Head of caudate nucleus (tissue), 42 donors: ENCODE measurements at places on chromosomes 11 and 22.

DNA sequence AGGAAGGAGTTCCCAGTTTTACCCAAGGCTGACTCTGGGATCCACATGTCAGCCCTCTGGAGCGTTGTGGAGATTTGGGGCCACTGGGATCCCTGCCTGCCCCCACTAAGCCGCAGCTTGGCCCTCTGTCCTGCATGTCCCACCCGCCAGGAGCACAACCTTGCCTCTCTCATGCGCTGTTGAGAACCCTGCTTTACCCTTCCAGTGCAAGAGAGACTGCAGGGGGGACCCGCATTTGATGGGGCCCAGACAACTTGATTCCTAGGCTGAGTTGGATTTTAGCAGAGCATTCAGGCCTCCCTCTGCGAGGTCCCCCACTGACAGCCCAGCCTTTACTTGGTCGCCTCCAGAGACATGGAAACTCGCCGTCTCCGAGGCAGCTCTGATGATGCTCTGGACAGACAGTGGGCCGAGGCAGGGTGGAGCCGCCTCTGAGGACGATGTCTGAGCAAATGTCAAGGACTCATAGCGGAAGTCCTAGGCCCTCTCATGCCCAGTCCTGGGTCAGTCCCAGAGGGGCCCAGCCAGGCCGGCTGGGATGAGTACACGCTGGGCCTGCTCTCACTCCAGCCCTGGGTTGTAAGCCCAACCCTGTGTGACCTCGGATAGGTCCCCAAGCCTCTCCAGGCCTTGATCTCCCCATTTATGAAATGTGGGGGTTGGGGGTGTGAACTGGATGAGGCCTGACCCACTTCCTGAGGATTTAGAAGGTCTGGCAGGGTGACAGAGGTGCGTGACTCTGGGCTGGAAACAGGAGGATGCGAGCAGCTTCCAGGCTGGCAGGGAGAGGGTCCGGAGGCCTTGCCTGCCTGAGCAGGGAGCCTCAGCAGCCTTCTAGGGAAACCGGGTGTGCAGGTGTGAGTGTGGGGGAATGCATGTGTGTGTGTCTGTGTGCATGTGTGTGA, 630 bp downstream of the CD5 start:
- no peak for DNase-seq

GRCh38 chr11:128465946-128466705, 121.2 kb downstream of the ETS1 start:
- DNase-seq: no peak

- DNase-seq: no peak
Measured at GRCh38 chr11:19232910-19233503, 7.7 kb downstream of the E2F8 start.

DNA sequence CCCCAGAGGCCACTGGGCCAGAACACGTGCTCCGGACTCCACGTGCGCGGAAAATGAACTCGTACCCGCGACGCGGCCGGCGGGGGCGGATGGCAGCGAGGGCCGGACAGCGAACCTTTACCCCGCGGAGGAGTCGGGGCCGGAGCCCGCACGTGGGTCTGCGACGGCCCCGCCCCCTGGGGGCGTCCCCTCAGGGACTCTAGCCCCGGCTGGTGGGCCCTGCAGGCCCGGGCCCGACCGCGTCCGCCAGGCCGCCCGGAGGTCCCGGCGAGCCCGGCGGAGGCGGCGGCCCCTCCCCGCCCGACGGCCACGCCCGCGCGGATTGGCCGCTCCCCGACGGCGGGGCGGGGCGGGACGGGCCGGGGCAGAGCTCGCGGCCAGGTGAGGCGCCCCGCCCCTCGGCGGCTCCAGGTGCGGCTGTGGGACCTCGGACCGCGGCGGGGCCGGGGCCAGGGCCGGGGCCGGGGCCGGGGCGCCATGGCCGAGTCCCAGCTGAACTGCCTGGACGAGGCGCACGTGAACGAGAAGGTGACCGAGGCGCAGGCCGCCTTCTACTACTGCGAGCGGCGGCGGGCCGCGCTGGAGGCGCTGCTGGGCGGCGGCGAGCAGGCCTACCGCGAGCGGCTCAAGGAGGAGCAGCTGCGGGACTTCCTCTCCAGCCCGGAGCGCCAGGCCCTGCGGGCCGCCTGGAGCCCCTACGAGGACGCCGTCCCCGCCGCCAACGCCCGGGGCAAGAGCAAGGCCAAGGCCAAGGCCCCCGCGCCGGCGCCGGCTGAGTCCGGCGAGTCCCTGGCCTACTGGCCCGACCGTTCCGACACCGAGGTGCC, at the start of gene FAM83F:
TSS of gene FAM83F (plus strand) at position 389 of the 827 bp plus-strand sequence. CDS start at position 478, 89 bp downstream.
- no peak for DNase-seq

DNA sequence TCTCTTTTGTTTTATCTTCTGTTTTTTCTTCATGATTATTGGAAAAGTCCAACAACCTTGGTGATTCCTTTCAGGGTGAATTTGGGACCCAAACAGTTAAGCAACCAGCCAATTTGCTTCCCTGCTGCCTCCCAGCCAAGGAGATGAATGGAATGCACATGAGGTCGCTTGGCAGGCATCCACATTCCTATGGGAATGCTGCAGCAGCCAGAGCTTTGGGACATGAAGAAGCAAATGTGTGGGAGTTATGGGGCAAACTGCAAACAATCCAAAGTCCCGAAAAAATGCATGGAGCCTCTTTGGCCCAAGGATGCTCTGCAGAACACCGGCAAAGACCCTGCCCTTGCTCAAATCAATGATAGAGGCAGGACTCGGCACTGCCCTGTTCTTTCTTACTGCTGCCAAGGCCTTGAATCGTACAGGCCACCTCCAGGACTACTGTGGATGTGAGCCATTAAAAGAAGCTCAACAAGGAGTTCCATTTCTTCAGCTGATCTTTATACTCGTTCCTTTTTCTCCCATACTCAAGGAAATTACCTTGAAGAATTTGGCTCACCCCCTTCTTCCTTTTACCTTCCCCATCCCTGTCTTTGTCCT, 117.3 kb upstream of the TEAD1 start:
- DNase-seq: no peak

DNA sequence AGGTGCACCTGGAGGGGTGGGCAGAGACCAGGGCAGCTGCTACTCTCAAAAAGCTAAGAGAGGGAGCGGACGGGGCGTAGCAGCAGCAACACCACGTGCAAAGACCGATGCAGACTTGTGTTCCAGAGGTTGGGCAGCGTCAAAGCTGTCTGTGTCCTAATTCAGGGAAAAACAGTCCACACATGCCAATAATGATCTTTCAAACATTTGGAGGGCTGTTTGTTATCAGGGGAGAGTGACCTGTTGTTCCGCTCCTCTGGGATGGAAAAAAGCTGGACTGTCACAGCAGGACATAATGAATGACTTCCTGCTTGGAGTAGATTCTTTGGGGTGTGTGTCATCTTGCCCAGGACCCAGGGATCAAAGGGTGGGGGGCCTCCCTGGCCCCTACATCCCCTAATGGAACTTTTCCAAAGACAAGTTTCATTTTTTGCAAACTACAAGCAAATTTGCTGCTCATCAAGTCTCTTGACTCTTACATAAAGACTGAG, 6.2 kb upstream of the FBLN1 start:
- no peak for DNase-seq

DNA sequence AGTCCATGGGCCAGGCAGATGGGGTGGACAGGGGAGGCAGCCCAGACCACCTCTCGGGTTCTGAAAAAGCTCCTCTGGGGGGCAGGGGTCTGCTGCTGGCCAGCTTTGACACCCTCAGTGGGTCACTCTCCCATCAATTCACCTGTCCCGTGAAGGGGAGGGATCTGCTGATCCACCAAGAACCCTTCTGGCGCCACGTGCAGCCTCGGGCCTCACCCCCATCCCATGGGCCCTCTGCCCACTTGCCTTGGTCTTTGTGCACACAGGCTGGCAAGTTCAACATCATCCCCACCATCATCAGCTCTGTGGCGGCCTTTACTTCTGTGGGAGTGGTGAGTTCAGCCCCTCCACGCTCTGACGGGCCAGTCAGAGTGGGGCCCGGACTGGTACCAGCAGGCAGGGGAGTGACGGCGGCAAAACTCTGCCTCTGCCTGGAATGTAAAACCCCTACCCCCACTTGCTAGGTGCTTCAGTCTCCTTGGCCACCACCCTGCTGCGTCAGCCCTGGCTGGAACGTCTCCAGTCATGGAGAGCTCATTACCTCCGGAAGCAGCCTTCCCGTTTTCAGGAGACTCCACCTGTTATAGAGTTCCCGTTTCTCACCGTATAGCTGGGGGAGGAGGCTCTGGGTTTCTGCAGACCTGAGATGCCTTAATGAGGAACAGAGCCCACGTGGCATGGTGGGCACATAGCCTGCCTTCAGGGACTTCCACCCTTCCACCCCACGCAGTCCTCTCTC, 12.7 kb downstream of the PRG3 start:
- no peak for DNase-seq

DNA sequence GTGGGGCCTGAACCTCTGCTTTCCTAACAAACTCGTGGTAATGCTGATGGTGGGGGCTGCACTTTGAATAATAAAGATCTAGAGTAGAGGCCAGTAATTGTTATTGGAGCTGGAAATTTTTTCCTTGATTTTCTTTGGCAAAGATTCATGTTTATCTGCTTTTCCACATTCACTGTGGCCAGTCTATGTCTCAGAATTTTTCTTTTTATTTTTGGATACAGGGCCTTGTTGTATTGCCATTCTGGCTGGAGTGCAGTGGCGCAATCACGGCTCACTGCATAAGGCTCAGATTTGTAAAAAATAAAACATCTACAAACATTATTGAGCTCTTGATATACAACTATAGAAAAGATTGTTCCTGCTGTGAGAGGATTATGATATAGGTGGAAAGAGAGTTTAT, 1.6 kb downstream of the TMEM135 start:
- no peak for DNase-seq

- DNase-seq: no peak
Measured at GRCh38 chr11:23359297-23359696, 499.0 kb upstream of the CCDC179 start.

- no peak for DNase-seq
Measured at GRCh38 chr11:75189108-75189507, 38.2 kb downstream of the SLCO2B1 start.

DNA sequence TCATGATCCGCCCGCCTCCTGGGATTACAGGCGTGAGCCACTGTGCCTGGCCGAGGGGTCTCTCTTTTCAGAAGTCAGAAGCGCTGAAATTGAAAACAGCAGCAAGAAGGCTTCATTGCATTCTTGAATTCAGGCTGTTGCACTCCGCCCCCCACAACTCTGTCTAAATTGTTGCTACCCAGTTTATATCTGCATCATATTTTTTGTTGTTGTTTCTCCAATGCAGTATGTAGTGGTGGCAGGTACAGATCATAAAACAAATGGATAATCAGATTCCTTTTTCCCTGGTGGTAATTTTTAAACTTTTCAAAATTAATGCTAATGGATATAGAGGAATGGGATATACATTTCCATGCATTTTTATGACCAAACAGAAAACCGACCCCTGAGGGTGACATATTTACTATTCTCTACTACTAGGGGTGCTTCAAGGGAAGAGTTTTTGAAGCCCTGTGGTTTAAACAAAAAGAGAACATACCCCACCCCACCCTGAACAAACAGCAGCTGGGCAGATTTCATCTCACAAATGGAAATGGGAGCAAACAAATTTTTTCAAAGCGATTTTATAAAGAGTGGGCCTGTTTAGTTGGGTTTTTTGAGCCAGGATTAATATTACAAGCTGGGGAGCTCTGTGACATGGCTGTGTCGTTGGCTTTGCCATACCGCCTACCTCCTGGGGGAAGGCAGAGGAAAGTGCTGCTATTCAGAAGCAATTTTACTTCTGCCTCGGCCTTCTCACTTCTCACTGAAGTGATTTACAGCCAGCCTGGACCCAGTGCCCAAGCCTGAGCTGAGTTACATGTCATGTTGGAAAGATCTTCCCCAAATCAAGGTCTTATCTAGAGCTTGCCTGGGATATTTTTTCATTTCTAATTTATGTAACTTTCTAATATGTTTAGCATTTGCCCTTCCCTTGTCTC, 16.0 kb upstream of the TMA7B start:
- no peak for DNase-seq

DNA sequence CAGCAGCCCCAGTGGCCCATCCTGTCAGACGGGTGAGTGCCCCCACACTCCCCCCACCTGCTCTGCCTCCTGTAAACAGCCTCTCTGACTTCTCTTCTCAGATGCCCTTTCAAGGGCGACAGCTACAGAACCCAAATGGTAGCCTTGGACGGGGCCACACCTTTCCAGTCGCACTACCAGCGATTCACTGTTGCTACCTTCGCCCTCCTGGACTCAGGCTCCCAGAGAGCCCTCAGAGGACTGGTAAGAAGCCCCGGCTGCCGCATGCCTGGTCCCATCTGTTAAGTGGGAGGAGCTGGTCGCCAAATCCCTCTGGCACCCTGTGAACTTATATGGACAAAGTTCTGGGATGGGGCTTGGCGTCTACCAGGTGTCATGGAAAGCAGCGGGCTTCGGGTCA, 6.2 kb downstream of the ZP1 start:
- no peak for DNase-seq

DNA sequence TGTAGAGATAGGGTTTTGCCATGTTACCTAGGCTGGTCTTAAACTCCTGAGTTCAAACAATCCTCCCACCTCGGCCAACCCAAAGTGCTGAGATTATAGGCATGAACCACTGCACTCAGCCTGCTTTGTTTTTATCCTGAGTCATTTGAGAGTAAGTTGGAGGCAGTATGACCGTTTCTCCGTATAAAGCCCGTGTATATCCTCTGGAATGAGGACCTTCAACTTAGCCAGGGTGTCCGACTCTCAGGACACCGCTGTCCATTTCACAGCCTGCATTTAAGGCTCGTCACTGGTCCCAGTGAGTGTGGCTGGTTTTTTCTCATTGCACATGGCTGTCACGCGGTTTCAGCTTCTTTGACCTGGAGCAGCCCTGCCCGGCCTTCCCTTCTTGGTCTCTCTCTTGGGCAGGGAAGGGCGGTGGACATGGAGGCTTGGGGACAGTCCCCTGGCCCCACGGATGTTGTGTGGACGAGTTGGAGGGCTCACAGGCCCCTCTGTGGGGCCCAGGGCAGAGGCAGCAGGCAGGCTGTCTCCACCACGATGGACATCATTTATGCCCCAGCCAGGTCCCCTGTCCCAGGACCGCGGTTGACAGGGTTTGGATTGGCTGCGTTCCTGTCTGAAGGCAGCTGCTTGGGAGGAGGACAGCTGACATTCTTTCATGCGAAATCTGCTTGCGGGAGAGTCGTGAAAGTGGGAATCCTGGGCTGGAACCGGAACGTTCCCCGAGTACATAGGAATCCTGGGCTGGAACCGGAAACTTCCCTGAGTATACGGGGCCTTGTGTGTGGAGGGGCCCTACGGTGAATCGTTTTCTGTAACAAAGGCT, 93.3 kb downstream of the KCNQ1 start:
- no peak for DNase-seq

- DNase-seq: no peak
Measured at GRCh38 chr11:66268952-66269905, 790 bp downstream of the RAB1B start.

GRCh38 chr11:45683271-45684058, 18.0 kb upstream of the CHST1 start:
- DNase-seq: no peak

- DNase-seq: no peak
Measured at GRCh38 chr11:123145661-123146060, 49.4 kb downstream of the CLMP start.
